Stimulated activated CD4-positive, alpha-beta T cell treated with anti-CD3 and anti-CD28 coated beads, Interleukin-1b, Interleukin-23, amount 100 ng/mL, for 1 hour (primary cell): ENCODE measurements at places on chromosomes 1 and 21.

DNA sequence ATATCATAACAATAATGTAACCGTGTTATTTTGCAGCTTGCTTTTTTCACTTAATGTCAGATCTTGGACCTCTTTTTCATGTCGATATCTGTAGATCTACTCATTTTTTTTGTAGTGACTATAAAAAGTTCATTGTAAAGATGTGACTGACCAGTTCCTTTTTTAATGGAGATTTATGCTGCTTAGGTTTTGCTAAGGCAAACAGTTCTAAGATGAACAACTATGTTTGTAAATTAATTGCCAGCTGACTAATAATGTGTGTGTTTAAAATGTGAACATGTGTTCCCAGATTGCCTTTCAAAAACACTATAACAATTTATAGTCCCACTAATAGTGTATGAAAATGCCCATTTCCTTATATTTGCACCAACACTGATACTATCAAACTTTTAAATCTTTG lies 18.1 kb upstream of the EPS8L3 start:
- DNase-seq, result no peak

- DNase-seq, result no peak
These were observed 18.1 kb downstream of the MAPKAPK2 start for GRCh38 chr1:206702803-206703202.

DNA sequence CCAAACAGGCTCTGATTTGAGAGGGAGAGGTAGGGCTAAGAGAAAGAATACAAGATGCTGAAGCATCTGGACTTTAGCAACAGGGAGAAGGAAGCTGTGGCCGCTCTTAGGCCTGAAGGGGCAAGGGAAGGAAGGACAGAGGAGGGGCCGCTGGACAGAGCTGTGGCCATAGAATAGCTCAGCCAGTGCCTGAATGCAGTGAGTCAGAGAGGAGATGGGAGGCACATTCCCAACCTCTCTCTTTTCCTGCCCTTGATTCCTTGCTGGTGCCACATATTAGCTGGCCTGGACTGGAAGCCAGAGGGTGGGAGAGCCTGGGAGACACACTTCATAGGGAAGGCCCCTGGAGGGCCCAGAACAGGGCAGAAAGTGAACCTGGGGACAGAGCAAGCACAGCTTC lies 83.4 kb upstream of the POU3F1 start:
- no peak for DNase-seq

GRCh38 chr1:203362720-203363025 lies 11.8 kb upstream of the FMOD start:
- DNase-seq, result no peak

DNA sequence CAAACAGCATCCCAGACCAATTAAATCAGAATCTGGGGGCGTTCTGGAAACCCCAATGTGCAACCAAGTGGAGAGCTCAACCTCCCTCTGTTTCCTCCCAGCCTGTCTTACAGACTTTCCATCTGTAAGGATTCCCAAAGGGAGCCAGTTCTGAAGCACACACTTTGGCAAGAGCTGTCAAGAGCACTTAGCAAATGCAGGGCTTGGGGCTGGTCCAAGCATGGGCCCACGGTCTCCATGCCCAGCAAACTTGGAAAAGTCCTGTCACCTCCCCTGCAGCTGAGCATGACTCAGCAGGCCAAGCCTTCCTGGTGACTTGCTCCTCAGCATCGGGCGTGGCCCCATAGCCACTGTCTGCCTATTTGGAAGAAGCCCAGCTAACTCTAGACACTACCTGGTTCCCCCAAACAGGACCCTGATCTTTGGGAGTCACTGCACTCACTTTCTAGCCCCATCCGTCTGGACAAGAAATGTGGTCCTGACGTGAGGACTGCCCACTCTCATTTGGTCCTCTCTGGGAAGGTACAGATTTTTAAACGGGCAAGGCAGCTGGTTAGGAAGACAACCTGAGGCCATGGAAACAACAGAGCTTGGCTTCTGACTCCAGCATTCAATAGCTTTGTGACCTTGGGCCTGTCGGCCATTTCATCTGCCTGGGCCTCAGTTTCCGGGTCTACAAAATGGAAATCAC lies 16.9 kb downstream of the SLC2A1 start:
- no peak for DNase-seq

DNA sequence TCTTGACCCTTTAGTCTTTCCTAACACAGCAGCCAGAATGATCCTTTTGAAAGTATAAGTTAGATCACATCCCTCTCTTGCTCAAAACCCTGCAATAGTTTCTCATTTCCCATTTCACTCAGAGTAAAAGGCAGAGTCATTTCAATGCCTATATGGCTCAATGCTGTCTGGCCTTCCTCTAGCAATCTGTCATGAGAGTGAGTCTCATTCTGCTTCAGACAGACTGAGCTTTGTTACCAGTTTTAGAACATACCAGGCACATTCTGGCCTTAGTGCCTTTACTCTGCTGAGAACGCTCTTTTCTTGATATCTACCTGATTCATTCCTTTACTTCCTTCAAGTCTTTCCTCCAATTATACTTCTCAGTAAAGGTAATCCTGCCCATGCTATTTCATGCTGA lies 372.8 kb upstream of the PKN2 start:
- no peak for DNase-seq

DNA sequence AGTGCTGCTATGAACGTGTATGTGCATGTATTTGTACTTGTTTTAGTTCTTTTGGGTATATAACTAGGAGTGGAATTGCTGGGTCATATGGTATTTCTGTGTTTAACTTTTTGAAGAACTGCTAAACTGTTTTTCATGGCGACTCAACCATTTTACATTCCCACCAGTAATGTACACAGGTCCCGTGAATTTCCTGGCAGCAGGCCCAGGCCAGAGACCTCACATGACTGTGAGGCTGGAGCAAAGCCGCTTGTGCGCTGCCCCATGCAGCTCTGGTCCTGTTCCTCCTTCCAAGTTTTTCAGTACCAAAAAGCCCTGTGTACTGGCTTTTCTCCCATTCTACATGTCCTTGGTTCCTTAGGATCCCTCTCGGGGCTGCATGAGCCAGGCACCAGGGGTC lies 29.6 kb downstream of the ACOT11 start:
- DNase-seq, result no peak

GRCh38 chr1:101451888-101452287 lies 215.1 kb downstream of the S1PR1 start:
- peak; percentile 3 for DNase-seq

GRCh38 chr1:118077331-118078045 lies 107.5 kb downstream of the SPAG17 start:
- DNase-seq, result no peak

DNA sequence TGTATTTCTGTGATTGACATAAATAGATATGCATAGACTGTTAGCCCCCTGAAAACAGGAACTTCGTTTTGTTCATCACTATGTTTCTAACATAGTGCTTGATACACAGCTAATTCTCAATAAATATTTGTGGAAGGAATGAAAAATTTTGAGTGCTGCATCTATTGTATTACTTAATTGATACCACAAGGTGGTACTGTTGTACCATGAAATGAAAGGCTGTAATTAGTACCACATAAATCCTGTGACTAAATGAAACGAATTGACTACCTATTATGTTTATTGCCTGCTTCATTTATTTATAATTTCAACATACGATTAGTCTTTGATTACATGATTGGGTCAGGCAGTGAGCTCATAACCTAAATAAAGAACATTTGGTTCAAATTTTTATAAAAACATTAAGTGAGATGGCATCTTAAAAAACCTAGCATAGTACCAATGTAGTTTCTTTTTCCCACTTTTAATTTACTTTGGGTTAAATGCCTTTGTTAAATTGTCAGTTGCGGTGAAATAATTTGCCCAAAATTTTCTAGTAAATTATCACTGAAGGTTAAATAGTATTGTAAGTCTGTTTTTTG lies 15.0 kb upstream of the TGFB2 start:
- DNase-seq, result no peak

DNA sequence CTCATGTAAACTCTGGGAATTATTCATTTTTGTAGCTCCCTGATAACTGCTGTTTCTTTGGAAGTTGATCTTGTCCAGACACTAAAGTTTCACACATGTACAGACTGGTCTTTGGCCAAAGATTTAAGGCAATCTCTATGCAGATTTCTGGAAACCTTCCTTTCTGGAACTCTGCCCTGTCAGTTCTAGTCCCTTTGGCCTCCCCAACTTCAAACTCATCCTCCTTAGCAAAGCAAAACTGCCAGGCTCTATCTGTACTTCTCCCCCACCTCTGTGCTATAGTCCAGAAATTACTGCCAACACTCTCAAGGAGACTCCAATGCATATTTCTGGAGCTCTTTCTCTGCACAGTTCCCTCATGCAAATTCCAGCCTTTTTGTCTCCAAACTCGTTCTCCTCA lies 36.5 kb downstream of the C1orf198 start:
- DNase-seq, result no peak

DNA sequence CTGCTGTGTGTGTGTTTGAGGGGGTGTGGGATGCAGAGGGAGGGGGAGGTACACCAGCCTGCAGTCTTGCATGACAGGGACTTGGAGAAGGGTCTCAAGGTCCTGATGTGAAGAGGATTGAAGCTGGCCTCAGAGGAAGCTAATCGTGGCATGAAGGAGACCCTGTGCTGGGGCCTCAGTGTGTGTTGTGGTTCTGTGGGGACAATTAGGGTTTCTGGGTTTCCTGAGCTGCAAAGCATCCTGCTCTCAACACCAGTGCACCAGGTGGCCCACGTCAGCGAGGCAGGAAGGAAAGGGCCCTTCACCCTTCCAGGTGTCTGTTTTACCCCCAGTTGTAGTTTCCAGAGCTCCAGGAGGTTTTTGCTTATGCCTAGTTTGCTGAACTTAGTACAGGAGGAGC lies 52.8 kb downstream of the TENT5C start:
- DNase-seq, result no peak

GRCh38 chr1:30933874-30934252 lies 25.3 kb upstream of the SDC3 start:
- DNase-seq, result no peak

GRCh38 chr1:8747879-8748825 lies 69.3 kb downstream of the RERE start:
- DNase-seq, result no peak

DNA sequence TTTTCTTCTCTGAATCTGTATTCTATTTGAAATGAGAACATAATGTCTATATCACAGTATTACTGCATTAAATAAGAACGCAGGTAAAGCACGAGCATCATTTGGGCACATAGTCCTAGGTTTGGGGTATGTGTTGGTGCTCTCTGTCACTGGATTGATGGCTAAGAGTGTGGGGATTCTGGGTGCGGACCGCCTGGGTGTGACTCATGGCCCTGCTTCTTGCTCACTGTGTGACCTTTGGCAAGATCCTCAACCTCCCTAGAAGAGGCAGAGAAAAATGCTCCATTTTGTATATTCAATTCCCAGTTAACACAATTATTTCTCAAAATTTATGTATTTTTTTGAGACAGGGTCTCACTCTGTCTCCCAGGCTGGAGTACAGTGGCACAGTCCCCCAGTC lies 99.7 kb downstream of the LAMC2 start:
- DNase-seq, result no peak

- no peak for DNase-seq
These were observed 582 bp downstream of the ORC1 start for GRCh38 chr1:52403566-52404115.

- no peak for DNase-seq
These were observed 36.2 kb downstream of the SGIP1 start for GRCh38 chr1:66570196-66570595.

GRCh38 chr21:42554251-42554961 lies 40.8 kb downstream of the SLC37A1 start:
- no peak for DNase-seq

DNA sequence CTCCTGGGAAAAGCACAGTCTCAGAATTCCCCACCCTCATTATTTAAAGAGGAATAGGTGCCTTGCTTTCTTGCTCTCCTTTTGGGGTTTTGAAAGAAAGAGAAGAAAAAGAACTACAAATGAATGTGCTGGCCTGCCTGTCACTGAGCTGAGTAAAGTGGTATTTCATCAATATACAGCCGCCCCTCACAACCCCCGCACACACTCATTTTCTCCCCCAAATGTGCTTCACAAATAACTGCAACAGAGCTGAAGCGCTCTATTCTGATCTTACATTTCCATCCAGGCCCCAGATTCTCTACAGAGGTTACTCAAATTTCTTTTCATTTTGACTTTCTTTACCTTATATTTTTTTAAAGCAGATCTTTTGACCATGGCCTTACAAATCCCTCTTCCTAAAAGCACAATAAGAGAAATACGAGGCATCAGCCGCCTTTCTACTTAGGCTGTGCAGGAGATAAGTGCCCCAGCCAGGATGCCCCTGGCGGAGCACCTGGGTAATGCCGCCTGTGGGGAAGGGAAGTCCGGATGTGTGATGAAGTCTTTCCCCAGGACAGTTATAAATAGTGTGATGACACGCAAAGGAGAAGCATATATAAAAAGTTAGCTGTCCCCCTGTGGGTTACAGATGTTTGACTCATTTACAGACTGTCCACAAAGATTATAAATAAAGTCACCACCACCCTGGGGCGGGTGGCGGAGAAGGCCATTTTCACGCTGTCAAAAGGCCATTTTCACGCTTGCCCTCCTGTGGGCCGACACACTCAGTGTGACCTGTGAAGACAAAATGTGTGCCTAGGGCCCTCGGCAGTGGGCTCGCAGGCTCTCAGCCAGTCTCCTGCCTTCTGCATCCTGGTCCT lies 6.5 kb downstream of the KCNN3 start:
- DNase-seq, result no peak

DNA sequence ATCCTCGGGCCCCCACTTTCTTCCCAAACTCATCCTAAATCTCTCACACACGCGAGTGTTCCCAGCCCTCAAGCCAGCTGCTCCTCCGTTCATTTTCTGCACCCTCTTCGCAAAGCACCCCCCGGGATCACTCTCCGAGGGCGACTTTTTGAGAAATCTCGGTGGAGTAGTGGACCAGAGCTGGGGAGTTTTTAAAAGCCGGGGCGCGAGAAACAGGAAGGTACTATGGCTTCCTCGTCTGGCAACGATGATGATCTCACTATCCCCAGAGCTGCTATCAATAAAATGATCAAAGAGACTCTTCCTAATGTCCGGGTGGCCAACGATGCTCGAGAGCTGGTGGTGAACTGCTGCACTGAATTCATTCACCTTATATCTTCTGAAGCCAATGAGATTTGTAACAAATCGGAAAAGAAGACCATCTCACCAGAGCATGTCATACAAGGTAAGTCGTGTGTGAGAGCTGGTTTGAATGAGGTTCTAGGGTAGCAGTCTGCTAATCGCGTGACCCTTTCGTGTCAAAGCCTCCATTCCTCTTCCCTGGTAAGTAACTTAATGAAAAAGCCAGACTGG lies 800 bp downstream of the DR1 start:
- DNase-seq, result no peak

DNA sequence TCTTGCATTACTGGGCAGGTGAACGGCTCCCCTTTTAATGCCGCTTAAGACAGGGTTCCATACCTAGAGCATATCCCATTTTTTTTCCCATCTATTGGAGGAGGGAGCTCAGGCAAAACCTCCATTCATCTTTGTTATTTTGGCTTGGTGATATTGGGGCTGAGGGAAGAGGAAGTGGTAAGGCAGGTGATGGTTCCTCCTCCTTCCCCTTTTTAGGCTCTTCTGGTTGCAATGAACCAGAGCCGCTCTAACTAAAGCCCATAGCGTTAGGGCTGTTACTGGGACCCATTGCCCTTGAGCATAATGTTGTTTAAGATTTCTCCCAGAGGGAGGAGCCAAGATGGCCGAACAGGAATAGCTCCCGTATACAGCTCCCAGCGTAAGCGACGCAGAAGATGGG lies 21.1 kb downstream of the PYHIN1 start:
- no peak for DNase-seq
